Kasumi-1 (cell line): ENCODE measurements at places on chromosomes 12 and 14.

GRCh38 chr14:35927727-35928126 lies 101.6 kb downstream of the BRMS1L start:
- no peak for DNase-seq

- no peak for DNase-seq
These were observed 78.8 kb downstream of the ERC1 start for GRCh38 chr12:1069846-1070245.

GRCh38 chr14:89269404-89269803 lies 147.6 kb downstream of the FOXN3 start:
- no peak for DNase-seq

GRCh38 chr14:77556946-77557345 lies 58.3 kb upstream of the ISM2 start:
- DNase-seq, result no peak

GRCh38 chr14:54638135-54638446 lies 71.2 kb downstream of the SAMD4A start:
- DNase-seq, result no peak

- DNase-seq, result no peak
These were observed 41.8 kb upstream of the DCN start for GRCh38 chr12:91224401-91224800.

DNA sequence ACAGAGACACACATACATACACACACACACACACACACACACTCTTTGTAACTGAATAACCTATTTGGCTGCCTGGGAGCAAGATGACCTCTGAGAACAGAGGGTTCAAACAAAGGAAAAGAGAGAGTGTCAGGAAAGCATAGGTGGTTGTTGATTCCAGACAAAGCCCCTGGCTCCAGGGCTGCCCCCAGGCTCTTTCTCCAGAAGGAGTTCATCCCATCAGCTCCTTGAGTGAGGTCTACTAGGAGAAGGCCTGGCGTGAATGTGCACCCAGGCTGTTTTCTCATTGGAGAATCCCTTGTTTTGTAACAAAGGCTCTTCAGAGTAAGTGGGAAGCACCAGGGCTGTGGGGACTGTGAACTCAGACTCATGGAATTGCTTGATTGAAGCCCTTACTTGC lies 151.9 kb downstream of the EMP1 start:
- no peak for DNase-seq

- no peak for DNase-seq
These were observed 38.0 kb downstream of the NFKBIA start for GRCh38 chr14:35366521-35366976.

DNA sequence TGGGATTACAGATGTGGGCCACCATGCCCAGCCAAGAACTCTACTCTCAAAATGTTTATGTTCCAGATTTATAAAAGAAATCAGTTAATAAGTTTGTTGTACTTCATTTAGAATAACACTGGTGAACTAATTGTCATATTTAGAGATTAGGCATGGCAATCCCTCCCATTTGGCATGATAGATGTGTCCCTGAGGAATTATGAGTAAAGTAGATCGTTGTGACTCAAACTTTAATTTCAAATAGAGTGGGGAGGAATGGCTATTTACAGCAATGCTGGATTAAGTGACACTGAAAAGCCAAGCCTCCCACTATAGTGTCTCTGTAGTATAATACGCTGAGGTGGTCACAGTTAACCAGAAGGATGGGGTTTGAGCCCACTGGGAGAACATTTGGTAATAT lies 39.3 kb upstream of the RTRAF start:
- DNase-seq, result no peak

GRCh38 chr12:106188256-106188655 lies 49.5 kb upstream of the NUAK1 start:
- DNase-seq, result no peak

DNA sequence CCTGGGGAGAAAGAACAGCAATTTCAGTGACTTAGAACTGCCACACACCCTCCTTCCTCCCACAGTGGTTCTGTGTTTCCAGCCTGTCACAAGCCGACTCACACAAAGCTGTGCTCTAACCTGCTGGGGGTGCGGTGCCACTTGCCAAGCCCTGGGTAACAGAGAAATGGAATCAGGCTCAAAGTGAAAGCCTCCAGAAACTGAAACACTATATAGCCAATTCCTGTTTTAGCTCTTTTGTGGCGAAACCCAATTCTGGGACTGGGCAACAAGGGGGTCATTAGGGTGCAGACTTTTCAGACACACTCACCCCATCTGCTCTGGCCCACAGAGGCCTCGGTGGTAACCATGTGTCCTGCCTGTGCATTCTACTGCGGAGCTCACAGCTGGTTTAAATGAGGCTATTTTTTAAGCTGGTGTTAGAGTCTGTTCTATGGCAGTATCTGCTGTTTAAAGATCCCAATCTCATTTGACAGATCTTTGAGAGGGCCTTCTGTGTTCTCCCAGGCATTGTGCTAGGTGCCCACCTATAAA lies 15.2 kb upstream of the ACTR6 start:
- DNase-seq, result no peak

- no peak for DNase-seq
These were observed 127.7 kb upstream of the MAX start for GRCh38 chr14:65229748-65230728.

- DNase-seq, result no peak
These were observed 422.1 kb downstream of the AACS start for GRCh38 chr12:125487336-125487735.

- peak; percentile 91 for DNase-seq
These were observed 80.9 kb downstream of the SLC41A2 start for GRCh38 chr12:104877103-104877705.

DNA sequence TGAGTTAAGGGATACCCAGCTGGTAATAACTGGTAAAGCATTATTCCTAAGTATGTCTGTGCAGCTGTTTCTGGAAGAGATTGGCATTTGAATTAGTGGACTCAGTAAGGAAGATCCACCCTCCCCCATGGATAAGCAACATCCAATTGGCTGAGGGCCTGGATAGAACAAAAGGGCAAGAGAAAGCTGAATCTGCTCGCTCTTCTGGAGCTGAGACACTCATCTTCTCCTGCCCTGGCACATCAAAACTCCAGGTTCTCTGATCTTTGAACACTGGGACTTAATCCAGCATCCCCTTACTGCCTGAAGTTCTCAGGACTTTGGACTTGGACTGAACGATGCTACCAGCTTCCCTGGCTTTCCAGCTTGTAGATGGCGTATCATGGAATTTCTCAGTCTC lies 63.1 kb upstream of the CNOT2 start:
- no peak for DNase-seq

DNA sequence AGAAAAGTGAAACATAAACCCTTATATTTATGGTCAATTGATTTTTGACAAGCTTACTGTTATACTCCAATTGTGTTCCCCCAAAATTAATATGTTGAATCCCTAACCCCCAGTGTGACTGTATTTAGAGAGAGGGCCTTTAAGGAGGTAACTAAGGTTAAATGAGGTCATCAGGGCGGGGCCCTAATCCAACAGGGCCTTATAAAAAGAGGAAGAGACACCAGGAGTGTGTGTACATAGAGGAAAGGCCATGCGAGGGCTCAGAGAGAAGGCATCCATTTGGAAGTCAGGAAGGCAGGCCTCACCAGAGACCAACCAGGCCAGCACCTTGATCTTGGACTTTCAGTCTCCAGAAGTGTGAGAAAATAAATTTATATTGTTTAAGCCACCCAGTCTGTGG lies 6.5 kb upstream of the VTI1B start:
- DNase-seq, result peak; percentile 40

DNA sequence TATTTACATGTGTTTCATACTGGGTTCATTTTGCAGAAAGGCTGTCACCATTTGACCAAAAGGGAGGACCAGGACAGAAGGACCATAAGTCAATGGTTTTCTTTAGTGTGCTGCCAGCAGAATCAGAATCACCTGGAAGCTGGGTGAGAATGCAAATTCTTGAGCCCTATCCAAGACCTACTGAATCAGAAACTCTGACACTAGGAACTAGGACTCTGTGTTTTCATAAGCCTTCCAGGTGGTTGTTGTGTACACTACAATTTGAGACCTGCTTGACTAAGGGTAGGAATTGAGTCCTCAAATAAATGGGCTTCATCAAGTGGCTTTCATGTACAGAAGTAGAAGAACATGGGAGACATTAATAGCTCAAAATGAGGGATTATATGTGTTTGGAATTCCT lies 32.2 kb downstream of the PDE6H start:
- no peak for DNase-seq

DNA sequence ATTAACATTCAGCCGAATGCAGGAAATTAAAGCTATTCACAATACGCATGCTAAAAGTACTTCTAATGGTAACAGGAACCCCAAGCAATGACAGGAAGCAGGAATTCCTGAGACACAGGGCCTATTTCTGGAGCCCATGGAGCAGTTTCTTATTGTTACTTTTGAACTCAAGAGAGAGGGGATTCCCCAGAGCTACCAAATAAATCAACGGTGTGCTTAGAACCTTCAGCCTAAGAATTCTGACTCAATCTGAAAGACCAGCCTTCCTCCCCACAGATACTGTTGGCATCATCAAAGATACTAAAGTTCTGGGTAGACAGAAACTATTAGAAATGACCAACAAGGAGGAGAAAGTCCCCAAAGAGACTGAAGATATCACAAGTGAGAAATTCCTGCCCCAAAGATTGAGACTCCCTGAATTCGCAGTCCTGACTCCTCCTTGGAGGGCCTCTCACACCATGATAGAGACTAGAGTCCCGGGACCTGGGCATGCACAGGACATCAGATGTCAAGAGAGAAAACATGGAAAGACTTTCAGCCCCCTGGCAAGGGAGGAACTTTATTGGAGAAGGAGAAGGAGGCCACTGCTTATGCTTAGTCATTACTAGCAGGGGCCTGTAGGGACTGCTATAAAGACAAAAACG lies 32.7 kb downstream of the RTRAF start:
- no peak for DNase-seq

DNA sequence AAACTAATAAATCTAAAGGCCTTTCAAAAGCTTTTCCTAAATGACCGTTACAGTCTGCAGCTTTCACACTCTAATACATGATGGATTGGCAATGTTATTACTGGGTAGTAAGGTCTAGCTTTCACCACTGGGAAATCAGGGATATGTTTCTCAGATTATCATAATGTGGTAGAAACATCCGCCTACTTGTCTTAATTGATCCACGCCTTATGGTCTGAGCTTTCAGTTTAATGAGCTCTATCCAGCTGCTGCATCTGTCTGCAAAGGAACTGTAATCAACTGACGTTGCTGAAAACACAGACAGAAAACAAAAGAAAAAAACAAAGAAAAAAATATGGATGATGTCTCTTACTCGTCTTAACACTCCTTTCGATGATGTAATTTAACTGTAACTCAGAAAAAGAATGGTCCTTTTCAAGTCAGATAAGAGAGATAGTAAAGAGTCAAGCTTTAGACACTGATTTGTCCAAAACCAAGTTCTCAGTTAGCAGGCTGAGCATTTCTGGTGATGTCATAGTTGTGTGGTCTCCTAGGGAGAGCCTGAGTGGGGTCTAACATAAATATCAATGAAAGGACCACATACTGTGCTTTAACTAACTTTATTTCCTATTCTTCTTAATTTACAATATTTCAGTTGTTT lies 85.9 kb downstream of the C2CD5 start:
- DNase-seq, result no peak

DNA sequence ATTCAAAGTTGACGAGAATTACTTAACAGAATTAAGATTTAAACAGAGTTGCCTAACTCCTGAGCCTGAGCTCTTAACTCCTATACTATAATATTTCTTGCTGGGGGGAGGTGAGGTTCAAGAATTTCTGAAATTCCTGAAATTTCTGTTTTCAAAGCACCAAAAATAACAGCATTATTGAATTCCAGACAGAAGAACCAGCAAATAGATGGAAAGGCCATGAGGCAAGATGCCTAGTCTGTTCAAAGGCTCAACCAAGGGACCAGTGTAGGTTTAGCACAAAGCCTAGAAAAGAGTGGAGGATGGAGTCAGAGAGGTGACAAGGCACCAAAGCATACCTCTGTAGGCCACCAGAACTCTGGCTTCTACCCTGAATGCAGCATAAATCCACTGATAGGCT lies 76.4 kb downstream of the PPP1R12A start:
- DNase-seq, result no peak

- no peak for DNase-seq
These were observed 16.4 kb upstream of the CELA1 start for GRCh38 chr12:51362747-51363342.

DNA sequence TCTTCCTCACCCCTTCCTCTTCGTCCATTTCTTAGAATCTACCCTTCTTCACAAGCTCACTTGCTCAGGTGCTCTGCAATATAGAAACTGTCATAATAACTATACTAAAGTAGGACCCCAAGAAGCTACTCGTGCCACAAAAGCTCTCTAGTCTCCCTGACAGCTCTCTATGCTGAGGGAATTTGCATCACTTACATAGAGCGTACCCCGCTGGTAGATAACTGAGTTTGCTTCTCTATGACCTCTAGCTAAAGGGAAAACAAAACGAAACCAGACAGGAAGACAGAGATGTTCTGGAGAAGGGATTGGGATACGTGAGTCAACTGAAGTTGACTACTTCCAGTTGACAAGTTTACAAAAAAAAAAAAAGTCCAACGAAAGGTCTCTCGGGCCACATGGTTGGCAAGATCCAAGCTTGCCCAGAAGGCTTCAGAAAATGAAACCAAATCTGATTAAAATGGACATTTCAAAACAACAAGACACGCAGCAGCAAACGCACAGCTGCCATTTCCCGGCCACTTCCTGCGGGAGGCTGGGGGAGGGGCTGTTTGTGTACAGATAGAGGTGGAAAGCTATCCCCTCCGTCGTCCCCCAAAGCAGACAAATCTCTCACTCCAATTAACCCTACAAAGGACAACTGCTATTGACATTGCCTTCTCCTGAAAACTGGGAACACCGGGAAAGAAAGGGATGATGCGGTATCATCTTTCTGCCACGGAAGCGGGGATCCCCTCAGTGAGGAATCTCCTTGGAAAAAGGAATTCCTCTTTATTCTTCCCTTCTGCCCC lies 1.3 kb downstream of the BAZ2A start:
- DNase-seq, result peak; percentile 10

DNA sequence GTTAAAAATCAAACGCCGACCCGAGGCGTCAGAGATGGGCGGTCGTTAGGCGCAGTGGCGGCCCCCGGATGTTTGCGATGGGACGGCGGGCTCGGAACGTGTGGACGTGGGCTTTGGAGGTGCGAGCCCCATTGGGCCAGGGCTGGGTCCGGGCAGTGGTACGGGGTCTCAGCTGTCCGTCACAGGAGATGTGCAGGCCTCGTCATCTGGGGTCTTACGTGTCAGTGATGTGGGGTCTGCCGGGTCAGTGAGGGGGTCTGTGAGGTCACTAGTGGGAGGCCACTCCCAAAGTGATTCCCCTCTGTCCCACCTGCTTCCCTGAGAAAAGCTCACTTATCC lies 21.6 kb upstream of the CHFR start:
- DNase-seq, result no peak

- no peak for DNase-seq
These were observed 26.9 kb downstream of the TEP1 start for GRCh38 chr14:20386276-20386855.

GRCh38 chr14:59482541-59483331 lies 1.5 kb downstream of the L3HYPDH start:
- no peak for DNase-seq
